Lower leg skin (tissue), 4 donors: ENCODE measurements at places on chromosomes 6 and 20. TPM values are rescaled to one million over a fixed set of nuclear protein-coding genes. Genes with fewer than 3 reads are reported as not detected.

DNA sequence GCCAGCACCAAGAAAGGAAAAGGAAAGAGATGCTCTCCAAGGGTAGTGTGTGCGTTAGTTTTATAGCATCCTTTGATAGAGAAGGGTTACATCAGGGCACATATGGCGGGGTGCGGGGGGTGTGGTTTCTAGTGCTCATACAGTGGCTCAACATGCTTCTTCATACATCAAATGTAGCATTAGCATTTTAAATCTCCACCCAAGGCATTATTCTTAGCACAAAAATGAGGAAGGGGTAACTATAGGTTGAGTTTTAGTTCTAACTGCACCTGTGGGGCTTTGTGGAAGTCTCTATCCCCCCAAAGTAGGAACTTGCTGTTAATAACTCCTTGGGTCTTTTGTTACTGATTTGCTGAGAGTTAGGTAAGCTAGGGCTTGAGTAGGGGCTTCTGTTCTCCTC, 89.3 kb downstream of the CEP57L1 start:
- DNase-seq, result no peak

GRCh38 chr6:147205690-147206600, 1.7 kb downstream of the STXBP5 start:
- no peak for DNase-seq

Gene PSORS1C1
- total RNA-seq, result 1.8 TPM

DNA sequence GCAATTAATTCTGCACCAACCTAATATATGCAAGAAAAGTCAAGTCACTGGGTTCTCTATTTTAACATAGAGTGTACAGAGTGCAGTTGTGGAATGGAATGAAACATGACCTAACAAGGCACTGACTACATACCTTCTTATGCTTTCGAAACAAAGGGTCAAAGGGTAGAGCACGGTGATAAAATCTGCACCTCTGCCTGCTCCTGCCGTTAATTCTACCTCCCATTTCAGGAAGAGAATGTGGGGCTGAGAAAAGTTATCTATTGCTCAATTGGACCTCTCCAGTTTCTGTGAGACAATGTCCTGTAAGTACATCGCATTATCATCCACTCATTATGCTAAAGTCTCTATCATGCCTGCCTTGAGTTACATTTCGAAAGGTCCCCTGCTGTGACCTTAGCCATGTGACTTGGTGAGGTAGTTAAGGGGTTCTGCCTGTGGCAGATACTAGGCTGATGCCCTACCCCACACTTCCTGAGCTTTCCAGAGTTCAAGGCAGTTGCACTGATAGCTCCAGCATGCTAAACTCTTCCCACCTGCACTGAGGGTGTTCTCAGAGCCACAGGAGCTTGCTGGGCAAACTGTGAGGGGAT, 14.0 kb upstream of the MOCS1 start:
- no peak for DNase-seq
